ENCODE measurements at places on chromosomes 2 and 18.

DNA sequence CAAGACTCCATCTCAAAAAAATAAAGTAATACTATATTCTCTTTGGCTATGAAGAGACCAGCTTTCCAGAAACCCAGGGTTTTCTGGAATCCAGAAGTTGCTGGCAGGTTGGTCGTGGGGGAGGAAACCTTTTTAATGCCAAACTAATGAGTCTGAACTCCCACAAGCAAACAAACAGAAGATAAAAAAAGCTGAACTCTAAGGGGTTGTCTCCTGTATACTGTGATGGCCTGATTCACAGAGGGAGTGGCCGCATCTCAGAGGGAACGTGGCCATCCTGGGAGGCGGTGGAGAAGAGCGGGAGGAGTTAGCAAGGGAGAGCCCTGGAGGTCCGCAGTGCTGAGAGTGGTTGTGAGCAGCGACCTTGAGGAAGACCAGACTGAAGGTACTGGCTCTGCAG, 36.1 kb downstream of the LIMS1 start:
- DNase-seq: no peak

DNA sequence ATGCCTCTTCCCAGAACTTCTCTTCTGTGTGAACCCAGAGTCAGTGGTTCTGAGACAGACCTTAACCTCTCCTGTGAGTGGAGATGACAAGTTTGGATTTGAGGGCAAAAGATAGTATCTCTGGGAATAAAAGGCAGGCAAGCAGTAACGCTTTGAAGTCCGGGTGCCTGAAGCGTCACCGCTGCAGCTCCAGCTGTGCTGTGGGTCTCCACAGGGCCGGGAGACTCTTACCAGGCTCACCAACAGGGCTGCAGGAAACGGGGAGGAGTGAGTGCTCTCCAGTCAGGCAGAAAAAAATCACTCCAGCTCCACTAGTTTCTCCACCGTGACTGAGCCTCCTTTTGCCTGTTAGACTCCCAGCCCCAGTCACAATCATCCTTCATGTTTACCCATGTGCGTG, 79.7 kb upstream of the MAP4K4 start:
- DNase-seq: no peak

- DNase-seq: no peak
Measured at GRCh38 chr2:107785756-107786155, 40.9 kb upstream of the RGPD4 start.

GRCh38 chr2:107592280-107592624, 234.4 kb upstream of the RGPD4 start:
- no peak for DNase-seq

DNA sequence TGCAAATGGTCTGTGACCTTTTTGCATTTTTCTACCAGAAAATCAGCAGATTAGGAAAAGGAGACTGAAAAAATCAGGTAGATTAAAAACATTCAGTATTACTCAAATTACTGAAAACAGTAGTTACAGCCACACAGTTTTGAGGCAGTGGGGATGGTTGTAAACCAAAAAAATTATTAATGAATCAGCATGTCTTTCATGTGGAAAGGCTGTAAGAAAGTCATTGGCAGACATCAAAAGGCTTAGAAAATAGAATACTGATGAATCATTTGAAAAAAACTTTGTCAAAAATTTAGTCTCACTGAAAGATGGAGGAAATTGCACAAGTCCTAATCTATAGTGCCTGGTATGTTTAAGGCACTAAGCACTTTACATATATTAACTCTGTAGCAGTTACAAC, 133.9 kb upstream of the GCFC2 start:
- no peak for DNase-seq

- peak; percentile 24 for DNase-seq
Measured at GRCh38 chr18:39841482-39842365, 2113.3 kb upstream of the PIK3C3 start.

Data from suppressor macrophage (primary cell).